ENCODE measurements at places on chromosomes 7 and 10.

DNA sequence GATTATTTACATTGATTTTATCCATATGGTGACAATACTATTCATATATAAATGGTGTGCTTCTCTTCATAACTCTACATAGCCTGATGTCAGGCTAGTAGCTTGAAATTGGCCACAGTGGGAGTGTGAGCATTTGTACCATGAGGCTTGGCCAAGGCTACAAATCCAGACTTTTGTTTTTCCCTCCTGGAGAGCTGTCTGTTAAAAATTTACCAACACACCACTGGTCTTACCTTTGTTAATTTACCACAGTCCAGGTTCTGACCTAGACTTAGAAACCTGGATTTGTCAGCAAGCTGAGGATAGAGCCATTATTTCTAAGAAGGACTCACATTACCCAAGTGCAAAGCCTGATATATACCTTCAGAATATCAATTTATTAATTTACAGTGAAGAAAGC, 45.5 kb upstream of the ATRNL1 start:
- DNase-seq, result no peak

- no peak for DNase-seq
Observed at GRCh38 chr7:152866125-152866524, 106.6 kb downstream of the ACTR3B start.

DNA sequence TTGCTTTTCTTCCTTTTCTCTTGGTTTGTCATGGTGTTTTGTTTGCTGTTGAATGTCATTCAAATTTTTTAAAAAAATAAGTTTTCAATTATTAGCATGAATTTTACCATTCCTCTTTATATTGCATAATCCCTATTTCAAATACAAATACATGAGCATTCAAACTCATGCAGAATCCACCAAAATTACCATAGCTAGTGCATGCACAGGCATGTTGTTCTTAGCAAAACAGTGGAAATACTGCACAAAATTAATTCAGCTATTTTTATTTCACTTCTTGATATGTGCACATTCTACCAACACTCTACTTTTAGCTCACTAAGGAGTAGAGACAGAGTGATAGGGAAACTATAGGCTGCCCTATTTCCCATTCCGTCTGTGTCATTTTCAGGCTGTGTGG, 670.1 kb upstream of the LRRN3 start:
- no peak for DNase-seq

- DNase-seq, result no peak
Observed at GRCh38 chr10:22727663-22728062, 13.3 kb upstream of the PIP4K2A start.

DNA sequence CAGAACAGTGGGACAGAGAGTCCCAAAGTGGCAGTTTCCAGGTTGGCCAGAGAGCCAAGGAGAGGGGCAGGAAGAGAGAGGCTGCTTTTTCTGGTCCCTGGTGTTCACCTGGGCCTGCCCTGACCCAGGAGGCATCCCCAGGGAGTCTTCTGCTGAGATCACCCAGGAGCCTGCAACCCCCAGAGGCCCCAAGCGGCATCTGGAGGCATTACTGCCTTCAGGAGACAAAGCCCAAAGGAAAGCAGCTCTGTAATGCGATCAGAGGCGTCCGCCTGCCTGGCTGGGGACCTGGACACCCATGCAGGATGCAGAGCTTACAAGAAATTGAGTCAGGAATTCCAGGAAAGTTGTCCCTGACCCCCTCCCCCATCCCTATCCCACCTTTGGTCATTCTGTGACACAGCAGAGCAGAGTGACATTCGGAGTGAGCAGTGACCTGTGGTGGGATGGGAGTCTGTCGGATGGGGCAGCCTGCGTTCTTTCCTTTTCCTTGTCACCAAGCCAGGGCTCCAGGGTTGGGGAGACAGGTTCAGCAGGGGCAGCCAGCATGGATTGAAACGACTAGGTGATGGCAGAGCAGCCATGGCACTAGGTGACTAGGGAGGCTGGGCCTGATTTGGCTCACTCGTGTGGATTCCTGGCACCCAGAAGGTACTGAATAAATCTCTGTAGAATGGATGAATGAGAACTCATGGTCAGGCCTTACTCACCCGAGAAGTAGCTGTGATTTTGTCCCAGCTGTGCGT, 10.4 kb downstream of the UNC5B start:
- no peak for DNase-seq

DNA sequence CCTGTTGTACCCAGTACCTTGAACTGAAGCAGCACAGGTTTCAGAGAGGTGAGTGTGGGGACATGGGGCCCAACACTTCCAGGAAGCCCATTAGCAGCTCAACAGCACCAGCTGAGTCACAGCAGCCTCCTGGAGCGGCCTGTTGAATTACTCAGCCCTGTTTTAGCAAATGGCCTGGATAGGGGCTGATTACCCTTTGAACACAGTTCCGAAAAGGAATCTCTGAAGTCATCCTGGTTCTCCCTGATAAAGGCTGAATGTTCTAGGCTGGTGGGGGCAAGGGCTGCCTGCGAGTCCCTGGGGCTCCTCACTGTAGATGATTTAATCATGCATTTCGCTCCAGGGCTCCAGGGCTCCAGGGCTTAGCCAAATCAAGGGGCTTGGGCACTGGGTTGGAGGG, 287.5 kb downstream of the GRID1 start:
- DNase-seq, result no peak

Measured in stimulated activated CD4-positive, alpha-beta T cell treated with anti-CD3 and anti-CD28 coated beads, Interleukin-15, amount 100 ng/mL, for 48 hours (primary cell).